Naive thymus-derived CD4-positive, alpha-beta T cell (primary cell): ENCODE measurements at places on chromosomes 11 and 22. TPM values are rescaled to one million over a fixed set of nuclear protein-coding genes. Genes with fewer than 3 reads are reported as not detected.

DNA sequence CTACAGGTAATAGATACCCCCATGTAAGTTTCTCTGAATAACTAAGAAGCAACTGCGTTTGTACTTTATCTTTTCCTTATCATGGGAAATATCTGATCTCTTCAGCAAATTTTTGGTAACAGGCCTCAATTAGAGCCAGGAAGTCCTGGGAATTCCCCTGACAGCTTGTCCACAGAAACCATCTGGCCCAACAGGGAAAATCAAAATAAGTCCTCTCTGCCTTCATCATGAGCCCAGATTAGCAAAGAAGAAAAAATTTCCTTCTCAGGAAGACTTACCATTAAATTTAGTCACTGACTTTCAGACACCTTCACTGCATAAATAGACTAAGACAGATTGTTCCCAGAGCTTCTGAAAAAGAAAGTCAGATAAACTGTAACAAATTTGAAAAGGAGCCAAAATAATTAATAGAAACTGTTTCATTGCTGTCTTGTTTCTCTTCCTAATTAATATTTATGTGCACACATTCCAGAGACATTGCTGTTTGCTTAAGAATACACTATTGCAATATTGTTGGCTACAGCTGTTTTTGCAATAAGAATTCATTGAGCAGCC is 278.1 kb upstream of the FAT3 start:
- no peaks in the 10 kb centered on the region for H3K4me1 ChIP-seq
- H3K27me3 ChIP-seq, result no peaks in the 10 kb centered on the region
- no peak overlapping the region for H3K4me3 ChIP-seq
- no peak for DNase-seq

GRCh38 chr11:35180317-35181233 is 41.6 kb downstream of the CD44 start:
- peaks cover 88% of the 10 kb centered on the region for H3K4me1 ChIP-seq
- peaks cover 45% of the 10 kb centered on the region for H3K36me3 ChIP-seq
- H3K27me3 ChIP-seq, result no peaks in the 10 kb centered on the region
- peak overlapping the region; percentile 6 for H3K4me3 ChIP-seq
- DNase-seq, result no peak

The ROBO4 gene
- not detected for polyA plus RNA-seq

GRCh38 chr11:5004424-5005274 is 10.0 kb downstream of the OR51L1 start:
- H3K4me3 ChIP-seq, result no peak overlapping the region
- no peaks in the 10 kb centered on the region for H3K4me1 ChIP-seq
- no peaks in the 10 kb centered on the region for H3K27me3 ChIP-seq
- H3K27ac ChIP-seq, result no peak overlapping the region

- no peaks in the 10 kb centered on the region for H3K4me1 ChIP-seq
- H3K4me3 ChIP-seq, result no peak overlapping the region
- no peak for DNase-seq
- no peak overlapping the region for H3K27ac ChIP-seq
These were observed 62.7 kb downstream of the SPECC1L start for GRCh38 chr22:24333301-24333700.

The DMC1 gene
- not detected for polyA plus RNA-seq

The PES1 gene
- 34.6 TPM for polyA plus RNA-seq

DNA sequence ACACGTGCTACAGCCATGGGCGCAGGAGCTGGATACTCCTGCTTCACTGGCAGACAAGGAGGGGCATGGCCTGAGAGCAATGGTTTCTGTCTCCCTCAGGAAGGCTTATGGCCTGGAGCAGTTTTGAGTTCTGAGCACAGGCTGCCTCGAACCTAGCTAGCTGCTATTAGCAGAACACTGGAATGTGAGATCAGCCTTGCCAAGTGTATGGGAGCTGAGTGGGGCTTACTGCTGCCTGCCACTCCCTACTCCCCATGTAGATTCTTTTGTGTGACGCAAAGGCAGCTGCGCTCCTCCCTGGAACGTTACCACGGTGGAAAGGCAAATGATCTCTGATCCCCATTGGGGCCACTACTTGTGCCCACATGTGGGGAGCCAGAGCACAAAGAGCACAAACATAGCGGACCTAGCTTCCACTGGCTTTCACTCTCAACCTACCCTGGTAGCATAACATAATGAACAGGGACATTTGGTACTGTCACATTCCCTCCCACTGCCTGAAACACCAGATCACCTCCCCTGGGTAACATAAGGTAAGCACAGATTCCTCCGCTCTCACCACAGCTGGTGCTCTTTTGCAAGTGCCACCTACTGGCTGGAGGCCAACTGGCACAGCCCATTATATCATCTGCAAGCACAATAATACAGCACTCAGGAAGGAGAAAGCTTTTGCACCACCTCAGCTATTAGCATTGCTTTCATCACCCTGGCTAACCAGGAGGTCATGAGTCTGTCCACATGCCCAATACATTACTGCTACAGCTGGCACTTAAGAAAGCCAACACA is 84.6 kb upstream of the GUCY1A2 start:
- no peaks in the 10 kb centered on the region for H3K27me3 ChIP-seq
- DNase-seq, result no peak

DNA sequence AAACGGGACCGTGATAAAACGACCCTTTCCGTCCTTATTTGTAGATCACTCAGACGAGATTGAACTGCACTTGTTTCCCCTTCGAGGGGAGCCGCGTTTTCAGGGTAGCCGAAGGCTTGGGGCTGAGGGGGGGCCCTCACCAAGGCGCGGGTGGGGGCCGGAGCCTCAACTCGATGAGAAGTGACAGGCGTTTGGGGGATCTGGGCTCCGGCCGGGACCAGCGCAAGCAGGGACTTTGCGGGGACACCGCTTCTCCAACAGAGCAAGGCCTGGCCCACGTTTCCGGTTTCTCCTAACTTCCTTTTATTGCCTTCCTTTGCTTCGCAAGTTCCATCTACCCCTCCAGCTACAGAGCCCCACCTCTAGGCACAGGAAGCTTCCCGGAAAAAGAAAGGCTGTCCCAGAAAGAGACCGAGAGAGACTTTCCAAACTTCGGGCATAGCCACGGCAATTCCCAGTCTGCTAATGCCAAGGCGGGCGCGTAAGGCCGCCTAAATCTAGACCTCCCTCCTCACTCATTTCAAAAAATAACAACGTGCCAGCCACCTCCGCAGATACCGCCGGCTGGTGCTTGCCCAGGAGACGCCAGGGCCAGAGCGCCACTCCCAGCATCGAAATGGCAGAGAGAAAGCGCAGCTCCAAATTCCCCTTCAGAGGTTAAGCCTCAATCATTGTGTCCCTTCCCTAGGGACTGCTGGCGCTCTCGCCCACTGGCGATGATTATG is 6.6 kb downstream of the PAX6 start:
- no peak overlapping the region for H3K27ac ChIP-seq
- H3K36me3 ChIP-seq, result no peaks in the 10 kb centered on the region
- H3K4me1 ChIP-seq, result peaks cover 26% of the 10 kb centered on the region
- no peak overlapping the region for H3K4me3 ChIP-seq
- peaks cover 22% of the 10 kb centered on the region for H3K27me3 ChIP-seq

- no peak overlapping the region for H3K4me3 ChIP-seq
- peaks cover 4% of the 10 kb centered on the region for H3K4me1 ChIP-seq
- H3K27me3 ChIP-seq, result no peaks in the 10 kb centered on the region
- no peak overlapping the region for H3K27ac ChIP-seq
These were observed 106.1 kb downstream of the SLC1A2 start for GRCh38 chr11:35313066-35313759.
